ENCODE measurements at places on chromosomes 2 and 18.

DNA sequence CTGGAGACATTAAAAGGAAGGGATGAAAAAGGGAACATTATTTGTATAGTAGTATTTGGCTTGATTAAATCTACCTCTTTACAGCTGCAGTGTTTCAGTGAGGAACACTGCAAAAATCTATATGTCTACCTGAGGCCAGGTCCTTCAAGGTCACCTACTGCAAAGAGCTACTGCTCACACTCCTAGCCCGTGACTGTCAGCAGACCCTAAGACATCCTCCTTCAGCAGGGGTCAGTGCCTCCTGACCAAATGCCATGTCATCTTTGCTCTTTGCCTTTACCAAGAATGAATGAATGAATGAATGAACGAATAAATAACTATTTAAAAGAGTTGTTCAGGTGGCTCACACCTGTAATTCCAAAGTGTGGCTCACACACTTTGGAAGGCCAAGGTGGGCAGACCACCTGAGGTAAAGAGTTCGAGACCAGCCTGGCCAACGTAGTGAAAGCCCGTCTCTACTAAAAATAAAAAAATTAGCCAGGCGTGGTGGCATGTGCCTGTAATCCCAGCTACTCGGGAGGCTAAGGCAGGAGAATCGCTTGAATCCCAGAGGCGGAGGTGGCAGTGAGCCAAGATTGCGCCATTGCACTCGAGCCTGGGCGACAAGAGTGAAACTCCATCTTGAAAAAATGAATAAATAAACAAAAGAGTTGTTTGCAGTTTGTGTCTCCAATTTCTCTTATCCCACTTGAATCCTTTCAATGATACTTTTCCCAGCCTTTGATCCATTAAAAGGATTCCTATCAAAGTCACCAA lies 84.3 kb upstream of the GRB14 start:
- no peak for DNase-seq

DNA sequence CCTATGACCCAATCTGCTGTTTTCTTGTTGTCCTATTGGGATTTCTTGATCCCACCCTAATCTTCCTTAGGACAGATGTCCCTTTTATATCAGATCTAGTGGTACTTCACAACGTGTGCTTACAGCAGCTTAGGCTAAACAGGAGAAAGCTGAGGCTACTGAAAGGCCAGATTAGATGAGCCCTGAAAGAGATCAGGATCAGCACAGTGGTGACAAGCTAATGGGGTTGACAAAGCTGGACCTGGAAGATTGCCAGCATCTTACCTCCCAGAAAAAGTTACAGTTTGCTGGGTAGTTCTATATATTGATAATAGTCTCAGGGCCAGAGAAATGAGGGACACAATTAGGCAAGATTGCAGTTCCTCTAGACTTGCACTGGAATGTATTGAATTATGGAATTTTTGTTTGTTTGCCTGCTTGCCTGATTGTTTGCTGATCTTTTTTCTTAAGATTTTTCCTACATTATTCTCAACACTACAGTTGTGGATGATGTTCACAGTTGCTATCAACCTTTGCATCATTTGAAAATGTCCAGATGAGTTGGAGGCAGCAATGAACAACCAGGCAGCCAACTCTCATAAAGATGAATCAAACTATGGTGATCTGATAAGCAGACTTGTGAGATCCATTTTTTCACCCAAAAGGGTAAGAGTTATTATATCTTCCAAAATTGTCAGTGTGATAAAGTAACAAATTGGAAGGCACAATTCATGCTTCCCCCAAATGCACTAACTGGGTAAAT lies 49.1 kb upstream of the PIK3C3 start:
- no peak for DNase-seq

DNA sequence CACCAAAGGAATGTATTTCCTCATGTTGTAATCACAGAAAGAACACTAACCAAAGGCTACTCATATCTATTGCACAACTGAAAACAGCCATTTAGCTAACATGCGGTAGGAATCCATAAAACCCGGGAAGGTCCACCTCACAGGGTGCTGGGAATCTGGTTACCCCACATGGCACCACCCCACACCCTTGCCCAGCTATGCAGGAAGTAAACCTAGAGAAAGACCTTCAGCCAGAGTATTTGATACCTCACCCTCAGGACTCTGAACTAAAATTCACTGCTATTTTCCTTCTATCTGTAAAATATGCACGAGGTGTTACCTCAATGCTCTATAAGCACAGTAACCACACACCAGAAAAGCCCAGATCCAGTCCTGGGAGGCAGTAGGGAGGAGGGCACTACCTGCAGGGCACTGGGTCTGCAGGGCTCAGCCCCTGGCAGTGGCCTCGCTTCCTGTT lies 45.8 kb downstream of the PTPN2 start:
- DNase-seq: no peak

DNA sequence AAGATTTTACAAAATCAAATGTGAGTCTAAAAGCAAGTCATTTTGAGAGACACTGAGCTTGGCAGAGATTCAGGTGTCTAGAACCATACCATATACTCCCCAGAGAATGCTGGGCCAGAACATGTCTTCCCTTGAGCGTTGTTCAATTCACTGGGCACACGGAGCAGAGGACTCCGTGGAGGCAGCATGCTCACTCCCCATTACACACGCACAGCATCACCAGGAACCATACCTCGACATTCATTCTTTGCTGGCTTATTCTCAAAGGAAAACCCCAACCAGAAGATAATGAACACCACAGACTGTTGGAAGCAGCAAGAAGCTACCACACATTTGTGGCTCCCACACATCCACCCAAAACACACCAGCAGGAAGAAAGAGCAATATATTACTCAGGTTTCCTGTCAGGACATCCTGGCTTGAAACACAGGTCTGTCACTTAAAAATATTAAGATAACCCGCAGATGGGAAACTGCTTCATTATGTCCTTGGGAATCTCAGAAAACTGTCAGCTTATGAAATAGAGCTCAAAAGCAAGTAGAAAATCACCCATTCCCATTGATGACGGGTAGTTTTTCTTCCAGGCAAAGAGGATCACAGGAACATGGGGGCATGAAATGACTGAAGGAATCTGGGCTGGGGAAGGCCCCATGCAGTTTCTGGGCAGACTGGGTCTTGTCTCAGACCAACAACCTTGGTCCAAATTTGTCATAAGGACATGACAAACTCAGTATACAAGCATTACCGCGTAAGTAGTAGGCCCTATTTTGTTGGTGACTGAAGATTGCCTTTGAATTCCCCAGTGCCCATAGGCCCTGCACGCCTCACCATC lies 46.4 kb downstream of the PCBP1 start:
- DNase-seq: no peak

DNA sequence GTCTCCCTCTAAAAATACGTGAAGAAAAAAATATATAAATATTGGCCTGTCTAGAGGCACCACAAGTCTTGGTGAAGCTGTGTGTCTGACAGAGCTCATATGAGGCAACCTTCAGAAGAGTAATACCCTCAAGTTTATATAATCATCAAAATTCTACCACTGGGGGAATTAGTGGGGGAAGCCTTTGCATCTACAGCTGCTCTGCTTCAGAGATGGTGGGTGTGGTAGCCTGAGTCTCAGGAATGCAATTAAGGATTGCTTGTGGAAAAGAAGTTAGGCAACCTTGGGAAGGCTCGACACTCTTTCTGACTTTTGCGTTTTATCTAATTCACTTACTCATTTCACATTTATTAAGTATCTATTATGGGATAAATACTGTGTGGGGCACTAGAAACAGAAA lies 17.4 kb downstream of the TPGS2 start:
- no peak for DNase-seq

DNA sequence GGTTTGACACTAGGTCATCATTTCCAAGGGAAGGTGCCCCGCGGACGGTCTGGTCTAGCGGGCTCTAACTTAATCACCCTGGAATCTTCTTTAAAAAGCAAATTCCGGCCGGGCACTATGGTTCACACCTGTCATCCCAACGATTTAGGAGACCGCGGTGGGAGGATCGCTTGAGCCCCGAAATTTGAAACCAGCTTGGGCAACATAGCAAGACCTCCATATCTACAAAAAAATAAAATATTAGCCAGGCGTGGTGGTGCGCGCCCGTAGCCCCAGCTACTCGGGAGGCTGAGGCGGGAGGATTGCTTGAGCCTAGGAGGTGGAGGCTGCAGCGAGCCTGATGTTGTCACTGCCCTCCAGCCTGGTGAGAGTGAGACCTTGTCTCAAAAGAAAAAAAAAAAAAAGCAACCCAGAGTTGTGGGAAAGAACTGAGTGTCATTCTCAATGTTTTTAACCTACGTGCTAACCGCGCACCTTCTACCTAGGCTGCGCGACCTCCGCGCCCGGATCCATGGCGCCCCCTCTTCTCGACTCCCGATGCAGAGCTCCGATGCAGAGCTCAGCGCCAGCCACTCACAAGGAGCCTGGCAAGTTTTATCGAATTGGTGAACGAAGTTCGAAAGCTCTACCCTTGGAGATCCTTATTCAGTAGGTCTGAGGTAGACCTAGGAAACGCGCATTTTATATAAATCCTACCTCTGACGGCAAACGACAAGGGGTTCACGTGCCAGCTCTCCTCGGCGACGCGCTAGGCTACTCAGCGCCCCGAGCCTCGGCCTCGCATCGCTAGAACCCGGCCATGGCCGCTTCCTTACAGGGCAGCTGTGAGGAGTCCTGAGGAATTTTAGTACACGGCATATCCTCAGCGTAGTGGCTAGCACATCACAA lies 888 bp upstream of the TWSG1 start:
- DNase-seq: no peak

- no peak for DNase-seq
These were observed 235.7 kb downstream of the AKAIN1 start for GRCh38 chr18:4961121-4961909.

- no peak for DNase-seq
These were observed 23.9 kb downstream of the COL4A3 start for GRCh38 chr2:227188292-227188691.

- DNase-seq: no peak
These were observed 266.6 kb upstream of the ID2 start for GRCh38 chr2:8414946-8415879.
